CD8-positive, alpha-beta T cell (primary cell): ENCODE measurements at places on chromosomes 16 and 17.

DNA sequence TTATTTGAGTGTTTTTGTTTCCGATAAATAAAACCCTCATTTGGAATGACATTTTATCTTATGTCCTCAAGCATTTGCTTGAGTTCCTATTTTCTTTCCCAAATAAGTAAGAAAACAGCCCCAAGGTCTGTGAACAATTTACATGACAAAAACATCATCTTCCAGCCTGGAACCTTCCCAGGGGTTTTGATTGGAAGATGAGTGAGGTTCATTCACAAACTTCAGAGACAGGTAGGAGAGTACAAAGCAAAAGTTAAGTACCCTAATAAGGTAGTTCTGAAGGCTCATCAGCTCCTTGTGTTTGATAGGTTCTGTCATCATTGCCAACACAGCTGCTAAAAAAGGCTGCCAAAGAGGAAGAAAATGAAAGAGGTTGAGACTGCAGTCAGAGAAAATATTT, 772.8 kb downstream of the CDH8 start:
- no peak for DNase-seq

- DNase-seq, result no peak
These were observed 435.6 kb downstream of the WWOX start for GRCh38 chr16:78535098-78535497.

GRCh38 chr17:64491994-64492393, 4.9 kb downstream of the POLG2 start:
- no peak for DNase-seq

- DNase-seq, result no peak
These were observed 20.7 kb downstream of the ZNF652 start for GRCh38 chr17:49341356-49341755.

DNA sequence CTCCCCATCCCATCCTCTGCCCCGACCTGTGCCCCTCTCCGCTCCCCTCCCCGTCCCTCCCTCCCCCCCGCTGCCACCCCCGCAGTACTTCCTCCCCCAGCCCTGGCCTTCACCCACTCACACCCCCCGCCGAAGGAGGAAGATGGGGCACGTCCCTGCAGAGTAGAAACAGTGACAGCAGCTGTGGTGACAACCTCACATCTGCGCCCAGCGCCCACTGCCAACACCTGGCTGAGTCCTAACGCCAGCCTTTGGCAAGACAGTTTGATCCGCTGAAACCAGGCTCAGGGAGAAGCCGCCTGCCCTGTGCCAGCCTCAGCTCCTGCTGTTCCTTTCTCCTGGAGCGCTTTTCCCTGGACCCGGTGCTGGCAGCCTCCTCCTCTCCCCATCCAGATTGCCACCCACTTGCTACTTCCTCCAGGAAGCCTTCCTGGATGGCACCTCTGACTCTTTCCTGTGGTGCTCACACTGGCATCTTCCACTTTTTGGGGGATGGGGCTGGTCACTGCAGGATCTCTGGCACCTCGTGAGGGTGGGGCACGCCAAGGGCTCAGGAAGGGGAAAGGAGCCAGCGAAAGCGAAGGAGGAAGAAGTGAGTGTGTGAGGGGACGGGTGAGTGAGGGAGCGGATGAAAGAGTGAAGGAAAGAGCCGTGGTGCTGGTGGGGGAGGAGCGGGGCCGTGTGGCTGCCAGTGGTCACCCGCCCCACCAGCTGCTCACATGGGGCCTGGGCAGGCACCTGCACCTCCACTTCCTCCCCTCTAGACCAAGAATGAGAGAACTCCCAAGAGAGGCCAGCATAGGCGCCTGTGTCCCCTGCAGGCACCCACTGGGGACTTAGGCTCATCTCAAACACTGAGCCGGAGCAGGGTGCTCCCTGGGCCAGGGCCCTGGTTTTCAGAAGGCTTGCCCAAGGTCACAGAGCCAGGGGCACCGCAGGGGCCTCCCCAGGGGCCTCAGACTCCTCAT, 27.0 kb downstream of the ZFPM1 start:
- DNase-seq, result peak; percentile 63

DNA sequence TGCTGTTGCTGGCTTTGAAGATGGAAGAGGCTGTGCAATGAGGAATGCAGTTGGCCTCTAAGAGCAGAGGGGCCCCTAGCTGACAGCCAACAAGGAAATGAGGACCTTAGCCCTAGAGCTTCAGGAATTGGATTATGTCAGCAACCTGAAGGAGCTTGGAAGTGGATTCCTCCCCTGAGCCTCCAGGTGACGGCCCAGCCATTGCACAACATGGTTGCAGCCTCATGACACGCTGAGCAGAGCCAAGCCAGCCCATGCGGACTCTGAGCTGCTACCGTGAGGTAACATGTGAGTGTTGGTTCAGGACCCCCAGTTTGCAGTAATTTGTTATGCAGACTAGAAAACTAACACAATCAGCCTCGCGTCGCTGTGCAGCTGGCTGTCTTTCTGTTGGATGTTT, 20.2 kb downstream of the CCDC42 start:
- DNase-seq, result no peak

GRCh38 chr16:23229714-23230113, 47.2 kb downstream of the SCNN1G start:
- no peak for DNase-seq

- no peak for DNase-seq
These were observed 25.0 kb upstream of the TMEM97 start for GRCh38 chr17:28293994-28294393.

DNA sequence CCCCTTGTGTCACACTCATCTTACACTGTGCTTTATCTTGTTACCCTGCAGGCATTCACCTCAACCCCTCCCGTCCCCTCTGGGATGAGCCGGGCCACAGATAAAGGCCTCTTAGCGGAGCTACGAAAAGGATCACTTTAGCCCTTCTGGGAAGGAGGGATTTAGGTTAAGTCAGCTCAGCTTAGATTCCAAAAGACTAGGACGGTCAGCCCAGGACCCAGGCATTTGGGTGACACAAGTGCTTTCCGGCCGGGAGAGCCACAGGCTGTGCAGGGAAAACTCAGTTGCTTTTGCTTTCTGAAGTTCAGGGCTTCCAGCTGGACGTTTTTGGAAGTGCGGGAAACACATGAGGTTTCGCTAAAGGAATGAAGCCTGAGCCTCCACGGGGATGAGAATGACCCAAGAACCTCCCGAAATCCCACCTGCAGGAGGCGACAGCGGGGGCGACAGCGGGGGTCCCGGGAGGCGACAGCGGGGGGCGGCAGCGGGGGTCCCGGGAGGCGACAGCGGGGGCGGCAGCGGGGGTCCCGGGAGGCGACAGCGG, 11.6 kb upstream of the METRNL start:
- DNase-seq, result no peak
